Foreskin keratinocyte (primary cell): ENCODE measurements at places on chromosomes 6 and 20. TPM values are rescaled to one million over a fixed set of nuclear protein-coding genes. Genes with fewer than 3 reads are reported as not detected.

NRM gene
- 24.5 and 26.3 TPM in 2 replicates for total RNA-seq

SAMD5 gene
- 1.4 and 2.6 TPM in 2 replicates for total RNA-seq

GRCh38 chr6:117938311-117938995, 31.4 kb downstream of the SLC35F1 start:
- no peak for DNase-seq

DNA sequence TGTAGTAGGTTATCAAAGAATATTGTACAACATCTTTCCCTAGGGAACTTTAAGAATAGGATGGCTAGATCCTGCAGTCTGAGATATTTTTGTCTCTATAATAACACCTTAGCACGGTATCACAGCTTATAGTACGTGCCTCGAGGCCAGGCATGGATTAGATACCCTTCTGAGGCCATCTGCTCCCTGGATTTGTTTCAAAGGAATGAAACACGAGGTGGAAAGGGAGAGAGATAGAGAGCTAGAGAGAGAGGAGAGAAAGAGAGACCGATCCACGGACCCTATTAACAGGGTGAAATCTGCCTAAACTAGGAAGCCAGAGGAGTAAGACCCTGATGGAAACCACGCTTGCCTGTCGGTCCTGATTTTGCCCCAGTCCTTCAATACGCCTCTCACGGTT, 92.5 kb downstream of the CD83 start:
- no peak for DNase-seq

GRCh38 chr6:84432619-84433018, 205.2 kb upstream of the CEP162 start:
- DNase-seq, result no peak

GRCh38 chr6:162785632-162786242, 58.0 kb downstream of the PACRG start:
- DNase-seq, result no peak

GRCh38 chr6:168671028-168671862, 230.3 kb downstream of the SMOC2 start:
- DNase-seq, result no peak
